Activated naive CD8-positive, alpha-beta T cell treated with anti-CD3 and anti-CD28 coated beads, Interleukin-2, amount 50 U/mL, for 24 hours (primary cell): ENCODE measurements at places on chromosomes 3 and 15.

GRCh38 chr15:59879506-59880265 lies 124.4 kb upstream of the FOXB1 start:
- DNase-seq, result no peak

DNA sequence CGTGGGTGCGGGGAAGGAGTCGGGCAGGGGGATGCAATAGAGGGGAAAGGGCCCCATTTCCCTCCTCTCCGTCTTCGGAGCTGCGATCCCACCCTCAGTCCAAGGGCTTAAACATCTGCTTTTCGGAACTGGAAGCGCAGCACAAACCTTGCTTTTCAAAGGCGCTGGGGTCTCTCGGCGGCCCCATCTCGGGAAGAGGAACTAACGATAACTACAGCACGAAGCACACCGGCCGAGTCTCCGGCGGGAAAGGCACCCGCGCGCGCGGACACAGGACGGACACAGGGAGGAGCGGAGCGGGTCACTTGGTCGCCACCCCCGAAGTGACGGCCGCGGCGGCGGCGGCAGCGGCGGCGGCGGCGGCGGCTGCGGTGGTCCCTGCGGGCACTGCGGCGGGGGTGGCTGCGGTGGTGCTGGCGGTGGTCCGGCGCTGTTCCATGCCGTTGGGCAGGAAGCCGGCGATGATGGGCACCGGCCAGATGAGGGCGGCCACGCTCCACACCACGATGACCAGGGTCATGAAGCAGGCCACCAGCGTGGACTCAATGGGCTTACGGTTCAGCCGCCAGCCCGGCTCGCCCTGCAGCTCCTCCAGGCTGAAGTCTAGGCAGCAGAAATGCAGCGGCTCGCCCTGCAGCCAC lies 1.1 kb downstream of the TMEM158 start:
- DNase-seq, result peak; percentile 39

DNA sequence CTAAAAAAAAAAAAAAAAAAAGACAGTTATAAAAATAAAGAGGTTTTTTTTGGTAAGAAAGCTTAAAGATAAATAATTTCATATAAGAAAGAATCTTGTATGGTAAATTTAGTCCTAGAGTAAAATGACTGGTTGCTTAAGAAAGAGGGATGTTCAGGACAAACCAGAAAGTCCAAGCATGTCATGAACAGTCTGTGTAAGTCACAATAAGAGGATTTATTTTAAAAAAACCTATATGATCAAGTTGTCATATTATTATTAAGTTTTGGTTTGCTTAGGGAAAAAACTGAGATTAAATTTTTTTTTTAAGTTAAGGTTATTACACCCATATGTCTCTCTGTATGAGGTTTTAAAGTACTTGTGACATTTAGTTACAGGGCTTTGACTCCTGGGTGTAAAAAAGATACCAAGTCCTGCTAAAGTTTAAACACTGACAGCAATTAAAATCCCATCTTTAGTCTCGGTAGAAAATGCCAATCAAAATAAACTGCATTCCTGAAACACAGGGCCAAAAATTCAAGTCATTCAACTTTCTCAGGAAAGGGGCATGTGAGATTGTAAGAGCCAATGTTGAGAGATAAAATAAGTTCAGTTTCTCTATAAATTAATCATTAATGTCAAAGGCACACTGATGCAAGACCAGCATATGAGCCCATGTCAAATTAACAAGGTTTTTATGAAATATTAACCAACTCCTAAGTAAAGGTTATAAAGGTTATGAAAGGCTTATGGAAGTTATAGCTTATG lies 8.5 kb upstream of the BDH1 start:
- DNase-seq, result no peak

GRCh38 chr3:116135457-116136085 lies 309.7 kb downstream of the LSAMP start:
- no peak for DNase-seq

- DNase-seq, result no peak
These were observed 102.8 kb downstream of the PEX5L start for GRCh38 chr3:179933914-179934313.
